Activated CD4-positive, alpha-beta T cell treated with anti-CD3 and anti-CD28 coated beads, Interleukin-2, amount 50 U/mL, for 4 hours (primary cell): ENCODE measurements at places on chromosomes 1 and 21.

DNA sequence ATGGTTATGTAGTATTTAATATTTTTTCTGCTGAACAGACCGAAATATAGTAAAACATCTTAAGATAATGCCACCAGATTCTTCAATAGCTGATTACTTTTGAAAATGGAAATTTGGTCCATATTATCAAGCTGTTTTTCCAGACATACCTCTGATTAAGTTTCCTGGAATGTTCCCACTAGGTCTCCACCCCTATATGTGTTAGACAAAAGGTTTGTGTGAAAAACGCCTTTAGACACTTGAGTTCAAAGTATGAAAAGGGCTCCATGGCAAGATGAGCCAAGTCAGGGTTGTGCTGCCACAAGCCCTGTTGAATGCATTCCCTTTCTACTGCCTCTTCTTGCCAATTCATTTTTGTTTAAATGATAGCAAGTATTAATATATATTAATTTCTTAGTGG lies 52.7 kb downstream of the ZBTB17 start:
- no peak for DNase-seq

DNA sequence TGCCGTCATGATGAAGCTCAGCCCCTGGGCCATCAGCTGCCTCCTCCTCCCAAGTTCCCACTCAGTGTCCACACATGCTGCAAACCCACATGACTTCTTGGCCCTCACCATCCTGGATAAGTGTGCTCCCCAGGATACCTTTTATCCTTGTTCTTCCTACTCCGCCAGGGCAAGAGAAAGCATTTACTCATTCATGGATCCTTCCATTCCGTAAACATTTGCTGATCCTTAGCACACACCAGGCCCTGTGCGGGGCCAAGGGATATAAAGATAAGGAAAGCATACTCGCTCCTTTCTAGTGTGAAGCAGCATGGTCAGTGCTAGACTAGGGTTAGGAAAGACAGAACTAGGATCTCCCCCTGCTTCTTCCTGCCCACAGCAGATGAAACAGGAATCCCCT lies 122.1 kb upstream of the HMGB4 start:
- no peak for DNase-seq

DNA sequence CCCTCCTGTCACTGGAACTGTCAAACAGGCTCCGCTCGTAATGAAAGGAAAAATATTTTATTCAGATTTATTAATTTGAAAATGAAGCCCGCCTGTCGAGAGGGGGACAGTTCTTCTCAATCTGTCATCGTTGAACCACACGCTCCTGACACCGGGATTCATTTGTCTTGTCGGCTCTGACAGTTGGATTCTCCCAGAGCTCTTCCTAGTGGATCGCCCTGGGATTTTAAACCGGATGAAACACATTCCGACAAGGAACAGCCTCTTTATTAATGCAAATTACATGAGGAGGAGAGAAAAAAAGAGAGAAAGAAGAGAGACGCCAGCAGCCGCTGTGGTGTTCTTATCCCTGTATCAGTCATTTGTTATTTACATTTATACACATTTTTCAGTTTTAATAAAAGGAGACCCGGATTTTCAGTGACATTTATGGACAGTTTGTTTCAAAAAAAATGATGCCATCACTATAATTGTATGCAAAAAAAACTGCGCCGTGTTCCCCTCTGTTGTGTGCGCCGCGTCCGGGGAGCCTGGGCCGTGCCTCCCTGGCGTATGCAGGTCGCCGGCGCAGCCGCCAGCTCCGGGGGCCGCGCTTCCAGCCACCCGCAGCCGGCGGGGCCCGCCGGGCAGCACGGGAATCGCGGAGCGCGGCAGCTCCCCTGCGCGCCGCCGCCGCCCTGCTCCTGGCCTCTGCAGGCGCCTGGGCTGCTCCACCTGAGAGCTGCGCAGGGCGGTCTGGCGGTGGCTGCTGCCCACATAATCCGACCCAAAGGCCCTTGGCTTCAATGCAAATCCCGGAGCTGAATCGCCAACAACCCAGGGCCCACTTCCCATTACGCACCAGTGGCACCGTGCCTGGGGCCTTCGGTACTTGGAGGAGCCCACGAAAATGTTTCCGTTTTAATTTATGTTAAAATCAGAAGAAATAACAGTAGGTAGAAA lies 237.9 kb upstream of the PBX1 start:
- no peak for DNase-seq

GRCh38 chr1:35556484-35557117 lies 602 bp downstream of the KIAA0319L start:
- no peak for DNase-seq

GRCh38 chr1:37362594-37363385 lies 111.6 kb upstream of the ZC3H12A start:
- DNase-seq, result no peak

DNA sequence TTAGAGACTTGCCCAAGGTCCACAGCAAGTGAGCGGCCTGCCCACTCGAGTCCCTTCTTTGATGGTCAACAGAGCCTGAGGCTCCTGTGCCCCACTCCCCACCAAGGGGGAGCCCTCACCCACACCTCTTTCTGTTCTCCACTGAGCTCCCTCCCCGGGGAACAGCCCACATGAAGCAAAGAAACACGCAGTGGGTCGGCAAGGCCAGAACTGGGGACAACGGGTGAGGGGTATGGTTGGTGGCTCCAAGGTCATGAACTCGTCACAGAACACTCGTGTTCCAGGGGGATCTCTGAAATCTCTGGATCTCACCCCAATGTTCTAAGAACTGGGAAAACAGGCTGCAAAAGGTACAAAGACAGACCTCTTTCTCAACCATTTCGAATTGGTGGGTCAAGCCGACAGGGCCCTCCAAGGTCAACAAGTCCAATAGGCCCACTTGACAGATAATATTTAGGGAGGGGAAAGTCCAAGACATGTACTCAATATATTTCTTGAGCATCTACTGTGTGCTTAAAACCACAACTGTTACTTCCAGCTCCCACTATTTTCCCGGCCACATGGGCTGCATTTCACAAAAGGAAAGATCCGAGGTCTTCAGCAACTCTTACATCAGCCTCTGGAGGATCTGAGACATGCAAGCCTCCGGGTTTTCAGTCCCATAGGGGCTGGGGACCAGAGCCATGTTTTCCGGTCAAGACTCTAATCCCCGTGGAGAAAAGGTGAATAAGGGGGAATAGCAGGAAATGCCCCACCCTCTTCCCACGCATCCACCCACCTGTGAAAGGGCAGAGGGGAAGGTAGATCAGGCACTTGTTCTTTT lies 1.1 kb upstream of the RAP1GAP start:
- DNase-seq, result no peak
